ENCODE measurements at places on chromosomes 1 and 21. TPM values are rescaled to one million over a fixed set of nuclear protein-coding genes. Genes with fewer than 3 reads are reported as not detected.

DNA sequence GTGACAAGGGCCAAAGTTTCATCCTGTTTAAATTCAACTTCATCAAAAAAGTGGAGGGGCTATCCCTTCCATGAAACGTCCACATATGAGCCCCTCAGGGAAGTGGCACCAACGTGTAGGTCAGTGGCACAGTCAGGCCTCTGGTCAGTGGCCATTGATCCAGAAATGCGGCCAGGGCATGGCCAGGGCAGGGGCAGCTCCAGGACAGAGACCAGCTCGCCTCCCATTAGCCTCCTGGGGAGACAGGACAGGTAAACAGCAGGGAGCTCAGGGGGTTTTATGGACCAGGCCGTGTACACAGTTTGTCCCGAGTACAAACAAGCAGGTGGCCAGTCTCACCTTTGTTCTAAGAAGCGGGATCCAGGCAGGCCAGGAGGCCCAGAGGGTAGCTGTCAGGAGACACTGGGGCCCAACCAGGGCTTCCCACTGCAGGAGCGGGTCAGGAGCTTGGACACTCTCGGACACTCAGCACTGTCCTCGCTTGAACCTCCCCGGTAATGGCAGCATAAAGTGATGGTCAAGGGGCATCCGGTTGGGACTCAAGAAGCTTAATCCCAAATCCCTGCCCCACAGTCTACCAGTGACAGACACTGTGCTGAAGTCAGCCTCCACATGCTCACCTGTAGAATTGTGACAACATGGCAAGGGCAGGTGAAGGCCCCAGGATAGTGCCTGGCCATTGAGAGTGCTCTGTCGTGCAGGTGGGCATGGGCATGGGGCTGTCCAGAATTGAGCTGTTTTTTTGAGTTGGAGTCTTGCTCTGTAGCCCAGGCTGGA, 144.1 kb upstream of the ERRFI1 start:
- DNase-seq: peak; percentile 17

The SLC44A3 gene
- 49.6 TPM for total RNA-seq

- DNase-seq: no peak
These were observed 78.8 kb downstream of the MIS18A start for GRCh38 chr21:32200029-32200428.

The NPR1 gene
- total RNA-seq: 89.3 TPM

DNA sequence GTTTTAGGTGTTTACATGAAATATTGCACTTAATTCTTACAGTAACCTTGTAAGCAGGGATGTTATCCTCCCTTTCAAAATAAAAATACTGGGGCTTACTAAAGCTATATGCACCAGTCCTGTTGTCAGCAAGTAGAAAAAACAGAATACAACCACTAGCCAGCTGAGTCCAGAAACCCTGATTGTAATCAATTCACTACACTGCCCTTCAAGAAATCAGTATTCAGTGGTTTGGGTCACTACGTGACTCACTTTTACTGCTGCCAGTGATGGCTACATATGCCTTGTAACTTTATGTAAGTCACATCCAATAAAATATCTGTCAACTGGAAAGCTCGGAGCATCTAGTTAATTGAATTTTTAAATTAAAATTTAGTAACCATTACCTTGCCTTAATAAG, 376.3 kb upstream of the DEPDC1 start:
- DNase-seq: no peak

The PDZK1IP1 gene
- 245 TPM for total RNA-seq

Measured in kidney (tissue), 22 donors.